ENCODE measurements at places on chromosomes 12 and 14.

DNA sequence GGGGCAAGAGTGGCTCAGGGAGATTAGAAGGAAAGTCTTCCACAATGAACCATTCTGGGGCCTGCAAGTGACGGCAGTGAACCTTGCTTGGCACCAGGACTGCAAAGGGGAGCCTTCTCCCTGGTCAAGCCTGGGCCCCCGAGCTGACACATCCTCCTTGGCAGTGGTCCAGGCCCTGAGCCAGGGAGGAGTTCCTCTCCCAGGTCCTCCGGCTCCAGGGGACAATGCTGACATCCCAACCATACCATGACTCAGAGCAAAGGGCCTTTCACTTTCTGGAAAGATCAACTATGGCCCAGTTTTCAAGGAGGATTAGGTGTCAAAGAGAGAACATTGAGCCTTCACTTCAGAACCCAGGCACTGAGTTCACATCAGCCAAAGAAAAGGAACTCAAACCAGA is 756.5 kb upstream of the TBX3 start:
- DNase-seq = no peak

GRCh38 chr14:76350671-76351070 is 25.3 kb upstream of the ESRRB start:
- no peak for DNase-seq

- no peak for DNase-seq
Measured at GRCh38 chr12:32988982-32989381, 92.4 kb upstream of the PKP2 start.

DNA sequence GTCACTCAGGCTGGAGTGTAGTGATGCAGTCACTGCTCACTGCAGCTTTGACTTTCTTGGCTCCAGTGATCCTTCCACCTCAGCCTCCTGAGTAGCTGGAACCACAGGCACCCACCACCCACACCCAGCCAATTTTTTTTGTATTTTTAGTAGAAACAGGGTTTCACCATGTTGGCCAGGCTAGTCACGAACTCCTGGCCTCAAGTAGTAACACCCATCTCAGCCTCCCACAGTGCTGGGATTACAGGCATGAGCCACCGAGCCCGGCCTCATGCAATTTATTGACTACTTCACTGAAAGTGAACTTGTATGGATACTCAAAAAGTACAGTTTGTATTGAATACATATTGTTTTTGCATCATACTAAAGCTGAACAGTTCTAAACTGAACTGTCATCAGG is 9.1 kb downstream of the PSEN1 start:
- no peak for DNase-seq

GRCh38 chr12:49892732-49893317 is 10.9 kb downstream of the FAIM2 start:
- no peak for DNase-seq

DNA sequence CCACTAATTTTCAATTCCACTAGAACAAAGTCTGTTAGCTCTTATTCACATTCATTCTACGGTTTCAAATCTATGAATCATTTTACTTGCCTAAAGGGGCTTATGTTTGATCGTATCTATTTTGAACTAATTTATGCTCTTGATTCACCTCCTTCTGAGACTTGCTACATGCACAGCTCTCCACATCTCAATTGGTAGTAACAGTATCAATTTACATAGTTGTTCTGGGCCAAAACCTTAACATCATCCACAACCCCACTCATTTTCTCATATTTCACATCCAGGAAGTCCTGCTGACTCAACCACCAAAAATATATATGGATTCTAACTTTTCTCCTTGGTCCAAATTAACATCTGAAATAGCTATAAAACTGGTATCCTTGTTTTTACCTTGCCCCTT is 208.6 kb downstream of the RASSF9 start:
- no peak for DNase-seq

GRCh38 chr12:88273875-88274274 is 131.8 kb downstream of the TMTC3 start:
- DNase-seq = no peak

DNA sequence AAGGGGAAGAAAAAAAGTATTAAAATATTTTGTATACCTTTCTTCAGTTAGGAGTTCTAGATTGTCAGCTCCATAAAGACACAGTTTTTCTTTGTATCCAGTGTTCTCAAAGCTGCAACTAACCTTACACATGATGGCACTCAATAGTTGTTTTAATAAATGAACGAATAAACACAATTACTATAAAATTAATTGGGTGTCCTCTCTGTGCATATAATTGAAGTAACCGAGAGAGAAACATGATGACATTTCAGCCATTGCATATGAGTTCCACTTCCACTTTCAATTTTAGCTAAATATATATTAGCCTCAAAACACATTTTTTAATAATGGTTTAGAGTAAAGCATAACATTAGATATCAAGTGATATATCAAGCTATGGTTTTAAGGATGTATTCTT is 671.2 kb downstream of the LRFN5 start:
- no peak for DNase-seq

GRCh38 chr14:88856786-88857366 is 32.4 kb downstream of the TTC8 start:
- no peak for DNase-seq
